Neural progenitor cell (in vitro differentiated cells): ENCODE measurements at places on chromosomes 7 and 10.

- DNase-seq, result no peak
Measured at GRCh38 chr7:154628556-154628955, 374.4 kb downstream of the PAXIP1 start.

- no peak for DNase-seq
Measured at GRCh38 chr7:91420606-91421005, 156.4 kb downstream of the FZD1 start.

- no peak for DNase-seq
Measured at GRCh38 chr7:41870461-41871138, 167.7 kb upstream of the INHBA start.

GRCh38 chr7:143437578-143437977, 5.7 kb upstream of the TAS2R60 start:
- DNase-seq, result no peak

- DNase-seq, result peak; percentile 63
Measured at GRCh38 chr10:70508912-70509756, 30.6 kb downstream of the PALD1 start.

DNA sequence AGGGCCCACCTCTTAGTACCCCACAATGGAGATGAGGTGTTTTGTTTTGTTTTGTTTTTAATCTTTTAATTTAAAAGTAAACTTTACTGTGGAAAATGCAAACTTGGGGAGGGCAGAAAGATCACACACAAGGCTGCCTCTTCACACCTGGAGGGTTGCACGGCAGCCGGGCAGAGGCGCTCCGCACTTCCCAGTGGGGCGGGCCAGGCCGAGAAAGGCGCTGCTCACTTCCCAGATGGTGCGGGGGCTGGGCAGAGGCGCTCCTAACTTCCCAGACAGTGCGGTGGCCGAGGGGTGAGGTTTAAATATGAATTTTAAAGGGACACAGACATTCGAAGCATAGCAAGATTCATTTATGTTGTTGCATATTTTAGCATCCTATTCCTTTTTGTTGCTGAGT, 235.9 kb upstream of the MTPN start:
- no peak for DNase-seq

GRCh38 chr7:35805876-35806275, 5.0 kb downstream of the SEPTIN7 start:
- no peak for DNase-seq

- no peak for DNase-seq
Measured at GRCh38 chr7:155721056-155721455, 76.6 kb downstream of the RBM33 start.

GRCh38 chr10:70906953-70907636, 18.7 kb upstream of the PCBD1 start:
- no peak for DNase-seq

- no peak for DNase-seq
Measured at GRCh38 chr7:150979713-150980390, 1.7 kb upstream of the KCNH2 start.

- no peak for DNase-seq
Measured at GRCh38 chr7:55110993-55111361, 92.2 kb downstream of the EGFR start.

DNA sequence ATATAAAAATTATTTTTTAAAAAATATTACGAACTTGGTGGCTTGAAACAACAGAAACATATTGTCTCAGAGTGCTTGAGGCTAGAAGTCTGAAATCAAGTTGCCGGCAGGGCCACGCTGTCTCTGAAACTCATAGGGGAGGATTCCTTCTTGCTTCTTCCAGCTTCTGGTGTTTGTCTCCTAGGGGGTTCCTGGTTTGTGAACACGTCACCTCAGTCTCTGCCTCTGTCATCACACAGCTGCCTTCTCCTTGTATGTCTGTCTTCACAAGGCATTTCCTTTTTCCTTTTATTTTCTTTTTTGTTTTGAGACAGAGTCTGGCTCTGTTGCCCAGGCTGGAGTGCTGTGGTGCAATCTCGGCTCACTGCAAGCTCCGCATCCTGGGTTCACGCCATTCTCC, 12.7 kb upstream of the SNX8 start:
- no peak for DNase-seq

DNA sequence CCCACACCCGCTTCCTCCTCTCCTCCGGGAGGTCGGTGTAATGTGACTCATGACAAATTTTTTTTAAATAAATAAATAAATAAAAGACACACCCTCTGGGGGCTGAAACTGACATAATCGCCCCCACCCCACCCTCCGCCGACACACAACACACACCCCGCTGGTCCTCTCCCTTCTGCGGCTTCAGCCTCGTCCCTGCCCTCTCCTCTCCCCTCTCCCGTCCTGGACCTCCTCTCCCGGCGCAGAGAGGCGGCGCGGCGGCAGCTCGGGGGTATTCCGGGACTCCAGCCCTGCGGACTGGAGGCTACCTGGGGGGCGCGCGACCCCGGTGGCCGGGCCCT, 686 bp downstream of the ABI1 start:
- DNase-seq, result peak; percentile 71

- peak; percentile 90 for DNase-seq
Measured at GRCh38 chr7:71682841-71683781, 551.2 kb downstream of the GALNT17 start.

- no peak for DNase-seq
Measured at GRCh38 chr10:6757158-6757557, 177.1 kb upstream of the PRKCQ start.

GRCh38 chr7:127765150-127765549, 113.2 kb downstream of the SND1 start:
- no peak for DNase-seq

DNA sequence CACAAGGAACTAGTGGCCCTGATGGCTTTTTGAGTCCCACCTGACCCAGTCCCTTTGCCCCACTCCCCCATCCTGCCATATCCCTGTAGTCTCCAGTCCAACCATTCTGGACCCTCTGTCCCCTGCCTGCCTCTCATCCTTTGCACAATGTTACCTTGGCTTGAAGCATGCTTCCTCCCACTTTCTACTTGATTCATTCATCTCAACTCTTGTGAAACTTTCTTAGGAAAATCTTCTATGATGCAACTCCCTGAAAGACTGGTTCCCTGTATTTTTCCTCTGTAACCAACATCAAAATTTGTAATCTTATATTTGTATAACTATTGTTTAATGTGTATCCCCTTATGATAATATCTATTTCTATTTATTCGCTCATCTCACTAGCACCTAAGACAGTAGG, 151.5 kb downstream of the LRRTM3 start:
- no peak for DNase-seq

GRCh38 chr10:71302874-71303568, 16.0 kb upstream of the SLC29A3 start:
- peak; percentile 77 for DNase-seq

- no peak for DNase-seq
Measured at GRCh38 chr7:50393076-50393475, 57.1 kb downstream of the FIGNL1 start.

DNA sequence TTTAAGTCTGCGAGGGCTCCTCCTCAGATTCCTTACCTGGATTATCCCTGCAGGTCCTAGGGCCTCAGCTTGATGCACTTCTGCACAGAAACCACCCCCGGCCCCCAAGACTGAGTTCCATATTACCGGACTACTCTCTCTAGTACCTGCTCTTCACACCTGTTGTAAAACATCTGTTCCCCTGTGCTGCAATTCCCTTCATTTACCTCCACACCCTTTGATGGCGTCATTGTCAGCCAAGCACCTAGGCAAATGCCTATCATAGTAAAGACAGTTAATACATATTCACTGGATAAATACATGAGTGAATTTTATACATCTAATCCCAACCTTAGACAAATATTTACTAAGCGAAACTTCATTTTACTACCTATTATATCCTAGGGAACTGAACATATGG, 275.5 kb downstream of the PLXDC2 start:
- DNase-seq, result no peak

GRCh38 chr7:55019191-55019690, 424 bp downstream of the EGFR start:
- peak; percentile 72 for DNase-seq

GRCh38 chr7:11935905-11936304, 103.9 kb upstream of the THSD7A start:
- DNase-seq, result no peak

- DNase-seq, result no peak
Measured at GRCh38 chr7:106289848-106290247, 5.1 kb upstream of the NAMPT start.

DNA sequence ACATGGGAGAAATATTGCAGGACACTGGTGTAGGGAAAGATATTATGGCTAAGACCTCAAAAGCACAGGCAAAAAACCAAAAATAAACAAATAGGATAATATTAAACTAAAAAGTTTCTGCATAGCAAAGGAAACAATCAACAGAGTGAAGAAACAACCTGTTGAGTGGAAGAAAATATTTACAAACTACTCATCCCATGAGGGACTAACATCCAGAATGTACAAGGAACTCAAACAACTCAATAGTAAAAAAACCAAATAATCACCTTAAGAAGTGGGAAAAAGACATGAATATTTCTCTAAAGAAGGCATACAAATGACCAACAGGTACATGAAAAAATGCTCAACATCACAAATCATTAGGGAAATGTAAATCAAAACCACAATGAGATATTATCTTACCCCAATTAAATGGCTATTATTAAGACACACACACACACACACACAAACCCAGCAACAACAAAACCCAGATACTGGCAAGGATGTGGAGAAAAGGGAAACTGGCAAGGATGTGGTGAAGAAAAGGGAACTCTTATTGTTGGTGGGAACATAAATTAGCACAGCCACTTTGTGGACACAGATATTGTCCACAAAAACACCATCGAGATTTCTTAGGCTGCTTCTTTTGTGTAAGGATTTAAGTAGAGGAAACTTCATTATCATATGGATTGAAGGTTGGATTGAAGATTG, 9.8 kb upstream of the RAB18 start:
- no peak for DNase-seq

- DNase-seq, result no peak
Measured at GRCh38 chr7:130400120-130400572, 19.9 kb downstream of the CPA1 start.

DNA sequence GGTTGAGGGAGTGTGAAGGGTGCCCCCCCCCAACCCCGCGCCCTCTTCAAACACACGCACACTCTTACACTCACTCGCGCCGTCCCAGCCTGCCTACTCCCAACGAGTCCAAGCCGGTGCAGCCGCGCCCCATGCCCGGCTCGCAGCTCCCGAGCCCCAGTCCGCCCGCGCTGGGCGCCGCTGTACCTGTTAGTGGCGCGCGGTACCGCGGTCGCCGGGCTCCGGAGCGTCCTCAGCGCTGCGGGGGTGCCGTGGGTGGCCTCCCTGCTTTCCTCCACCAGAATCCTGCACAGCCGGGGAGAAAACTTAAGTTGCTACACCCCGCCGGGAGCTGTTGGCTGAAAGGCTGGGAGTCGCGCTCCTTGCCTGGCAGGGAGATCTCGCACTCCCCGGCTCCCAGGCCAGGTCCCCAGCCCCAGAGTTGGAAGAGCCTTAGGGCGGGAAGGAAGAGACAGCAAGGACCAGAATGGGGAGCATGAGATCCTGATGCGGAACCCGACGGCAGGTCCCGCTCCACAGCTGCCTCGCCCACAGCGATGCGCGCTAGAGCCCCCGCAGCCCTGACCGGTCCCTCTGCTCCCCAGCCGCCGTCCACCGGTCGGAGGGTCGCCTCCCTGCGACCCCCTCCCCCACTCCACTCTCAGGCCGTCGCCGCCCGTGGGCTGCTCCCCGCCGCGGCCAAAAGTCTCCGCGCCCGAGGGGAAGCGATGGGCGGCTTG, 863 bp downstream of the ST8SIA6 start:
- DNase-seq, result peak; percentile 86

GRCh38 chr10:12218991-12219390, 23.0 kb downstream of the CDC123 start:
- DNase-seq, result no peak
